Activated T-cell treated with anti-CD3 and anti-CD28 coated beads, Interleukin-2, amount 50 U/mL, for 72 hours (primary cell): ENCODE measurements at places on chromosomes 3 and 15. TPM values are rescaled to one million over a fixed set of nuclear protein-coding genes. Genes with fewer than 3 reads are reported as not detected.

- H3K36me3 ChIP-seq: no peaks in the 10 kb centered on the region
- no peak for DNase-seq
- H3K27me3 ChIP-seq: no peaks in the 10 kb centered on the region
- H3K27ac ChIP-seq: no peak overlapping the region
These were observed 40.5 kb downstream of the SLC12A6 start for GRCh38 chr15:34297059-34297458.

GRCh38 chr15:44010089-44010488 lies 183.3 kb downstream of the WDR76 start:
- DNase-seq: no peak
- peaks cover 26% of the 10 kb centered on the region for H3K27me3 ChIP-seq
- no peak overlapping the region for H3K27ac ChIP-seq
- H3K36me3 ChIP-seq: no peaks in the 10 kb centered on the region

DNA sequence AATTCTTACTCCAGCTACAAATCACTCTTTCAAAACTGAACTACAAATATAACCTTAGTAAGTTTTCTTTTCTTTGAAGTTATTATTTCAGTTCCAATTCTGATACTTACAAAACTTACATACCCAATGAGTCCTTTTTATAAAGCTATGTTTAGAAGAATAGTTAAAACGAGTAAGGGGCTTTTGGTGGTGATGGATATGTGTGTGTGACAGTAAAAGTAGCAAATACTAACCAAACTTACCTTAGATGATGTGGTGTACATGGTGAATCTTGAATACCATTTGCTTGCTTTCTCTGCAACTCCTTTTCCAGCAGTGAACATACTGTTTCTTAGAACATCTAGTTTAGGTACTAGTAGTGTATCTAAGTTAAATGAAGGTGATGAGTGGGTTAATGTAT lies 68.4 kb downstream of the SLC24A1 start:
- H3K27me3 ChIP-seq: no peaks in the 10 kb centered on the region
- H3K4me3 ChIP-seq: no peak overlapping the region
- H3K4me1 ChIP-seq: peaks cover 17% of the 10 kb centered on the region
- H3K27ac ChIP-seq: peak overlapping the region; percentile 31
- no peak for DNase-seq

DNA sequence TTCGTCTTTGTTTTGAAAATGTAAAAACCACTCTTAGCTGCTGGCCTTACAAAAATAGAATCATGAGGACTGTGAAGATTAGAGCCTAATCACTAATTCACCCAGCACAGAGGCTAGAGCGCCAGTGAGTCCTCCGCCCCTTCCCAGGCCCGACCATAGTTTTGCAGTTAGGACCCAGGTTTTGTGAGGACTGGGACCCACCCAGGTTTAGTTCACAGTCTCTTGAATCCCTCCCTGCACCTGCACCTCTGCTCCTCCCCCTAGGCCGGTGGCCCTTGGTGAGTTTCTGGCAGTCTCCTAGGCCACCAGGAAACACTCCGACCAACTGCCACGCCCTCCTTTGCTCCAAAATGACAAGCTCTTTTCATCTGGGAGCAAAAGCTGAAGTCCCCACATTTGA lies 136.0 kb upstream of the CCDC54 start:
- DNase-seq: peak; percentile 5
- H3K27me3 ChIP-seq: peaks cover 7% of the 10 kb centered on the region
- H3K27ac ChIP-seq: no peak overlapping the region
- H3K4me1 ChIP-seq: peaks cover 17% of the 10 kb centered on the region
- no peaks in the 10 kb centered on the region for H3K36me3 ChIP-seq
- peak overlapping the region; percentile 89 for H3K4me3 ChIP-seq

DNA sequence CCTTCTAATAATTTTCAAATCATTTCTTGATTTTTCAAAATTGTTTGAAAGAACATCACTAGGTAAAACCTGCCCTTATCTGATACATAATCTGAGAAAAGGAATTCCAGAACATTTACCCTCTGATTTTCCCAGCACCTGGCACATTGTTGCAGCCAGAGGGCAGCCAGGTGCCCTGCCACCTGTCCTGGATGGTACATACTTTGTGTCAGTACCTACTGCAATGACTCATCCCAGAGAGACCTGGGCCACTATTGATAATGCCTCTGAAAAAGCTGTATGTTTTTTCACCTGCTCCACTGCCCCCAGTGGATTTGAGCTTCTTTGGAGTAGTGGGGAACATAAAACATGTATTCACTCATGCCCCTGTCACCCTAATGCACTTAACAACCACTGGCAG lies 648.9 kb upstream of the GBE1 start:
- H3K4me3 ChIP-seq: no peak overlapping the region
- no peaks in the 10 kb centered on the region for H3K27me3 ChIP-seq
- H3K4me1 ChIP-seq: no peaks in the 10 kb centered on the region
- H3K27ac ChIP-seq: no peak overlapping the region
- DNase-seq: no peak

- H3K4me3 ChIP-seq: no peak overlapping the region
- H3K4me1 ChIP-seq: peaks cover 44% of the 10 kb centered on the region
- no peak overlapping the region for H3K27ac ChIP-seq
- DNase-seq: no peak
- H3K27me3 ChIP-seq: no peaks in the 10 kb centered on the region
These were observed 23.3 kb downstream of the LRRC2 start for GRCh38 chr3:46542801-46543201.

DNA sequence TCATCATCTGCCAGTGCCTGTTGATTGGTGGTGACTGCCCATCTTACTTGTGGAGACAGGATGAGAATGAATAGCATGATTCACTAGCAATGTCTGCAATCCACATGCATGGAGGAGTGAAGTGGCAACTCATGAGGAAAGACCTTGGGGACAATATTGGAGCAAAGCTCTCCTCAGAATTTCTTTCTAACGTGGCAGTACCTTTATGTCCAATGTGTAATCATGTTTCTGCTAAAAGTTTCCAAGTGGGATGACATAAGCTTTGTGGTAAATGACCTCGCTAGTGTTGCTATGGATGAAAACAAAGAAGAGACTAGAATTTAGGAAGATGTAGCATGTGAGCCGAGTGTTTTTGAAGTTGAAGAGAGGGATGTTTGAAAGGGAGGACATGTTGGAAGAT lies 117.8 kb downstream of the CPNE4 start:
- H3K27me3 ChIP-seq: no peaks in the 10 kb centered on the region
- H3K27ac ChIP-seq: no peak overlapping the region
- H3K36me3 ChIP-seq: no peaks in the 10 kb centered on the region
- H3K4me3 ChIP-seq: no peak overlapping the region
- DNase-seq: no peak
- H3K4me1 ChIP-seq: no peaks in the 10 kb centered on the region

DNA sequence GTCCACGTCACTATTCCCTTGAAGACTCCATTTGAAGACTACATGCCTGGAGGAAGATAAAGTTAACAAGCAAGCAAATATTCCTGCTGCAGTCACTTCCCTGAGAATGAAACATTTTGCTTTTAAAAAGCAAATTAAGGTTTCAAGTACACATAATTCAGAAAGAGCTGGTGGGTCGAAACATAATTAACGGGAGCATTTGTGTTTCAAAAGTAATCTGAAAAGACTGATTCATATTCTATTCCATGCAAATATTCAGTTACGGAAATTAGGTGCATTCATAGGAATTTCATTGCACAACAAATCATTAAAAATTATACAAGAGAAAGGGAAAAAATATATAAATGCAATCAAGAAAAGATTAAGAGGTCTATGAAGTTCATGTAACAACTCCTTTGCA lies 260.9 kb downstream of the NEK10 start:
- H3K27ac ChIP-seq: no peak overlapping the region
- no peaks in the 10 kb centered on the region for H3K27me3 ChIP-seq
- no peaks in the 10 kb centered on the region for H3K36me3 ChIP-seq
- DNase-seq: no peak

DNA sequence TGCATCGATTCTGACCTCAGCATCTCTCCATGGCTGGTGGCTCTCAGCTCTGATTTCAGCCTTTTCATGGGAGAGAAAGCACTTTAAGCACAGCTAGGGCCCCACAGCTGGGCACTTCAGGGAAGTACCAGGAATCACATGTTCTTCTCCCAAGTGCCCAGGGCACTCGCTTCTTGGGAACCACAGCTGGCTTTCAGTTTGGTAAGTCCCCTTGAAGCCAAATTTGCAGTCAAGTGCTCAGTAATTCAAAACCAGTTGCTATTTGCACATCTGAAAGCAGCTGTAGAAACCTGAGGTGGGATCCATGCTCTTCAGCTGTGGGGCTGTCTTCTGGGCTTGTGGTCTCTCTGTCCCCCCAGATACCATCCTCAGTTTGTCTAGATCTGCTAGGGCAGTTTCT lies 12.8 kb downstream of the GABRA5 start:
- H3K36me3 ChIP-seq: no peaks in the 10 kb centered on the region
- H3K27ac ChIP-seq: no peak overlapping the region
- no peak overlapping the region for H3K4me3 ChIP-seq
- DNase-seq: no peak
- H3K27me3 ChIP-seq: no peaks in the 10 kb centered on the region

- no peaks in the 10 kb centered on the region for H3K27me3 ChIP-seq
- H3K27ac ChIP-seq: no peak overlapping the region
- H3K36me3 ChIP-seq: peaks cover 4% of the 10 kb centered on the region
- no peak for DNase-seq
These were observed 64.3 kb upstream of the MELTF start for GRCh38 chr3:197093871-197094270.

- H3K4me1 ChIP-seq: no peaks in the 10 kb centered on the region
- no peaks in the 10 kb centered on the region for H3K27me3 ChIP-seq
- no peak for DNase-seq
- H3K4me3 ChIP-seq: no peak overlapping the region
These were observed 256.3 kb downstream of the LRTM1 start for GRCh38 chr3:54671511-54671910.

- DNase-seq: no peak
- H3K27ac ChIP-seq: no peak overlapping the region
- H3K36me3 ChIP-seq: peaks cover 6% of the 10 kb centered on the region
- H3K4me3 ChIP-seq: no peak overlapping the region
These were observed 28.1 kb downstream of the ABHD2 start for GRCh38 chr15:89116404-89116803.

GRCh38 chr3:52574056-52574965 lies 37.9 kb downstream of the UQCC5 start:
- no peak for DNase-seq
- H3K27me3 ChIP-seq: no peaks in the 10 kb centered on the region
- H3K4me3 ChIP-seq: no peak overlapping the region
- H3K36me3 ChIP-seq: peaks cover 12% of the 10 kb centered on the region
- no peaks in the 10 kb centered on the region for H3K4me1 ChIP-seq

GRCh38 chr3:68458581-68458980 lies 473.8 kb downstream of the TAFA4 start:
- no peaks in the 10 kb centered on the region for H3K27me3 ChIP-seq
- no peaks in the 10 kb centered on the region for H3K4me1 ChIP-seq
- no peak overlapping the region for H3K4me3 ChIP-seq
- peaks cover 2% of the 10 kb centered on the region for H3K36me3 ChIP-seq
- no peak overlapping the region for H3K27ac ChIP-seq

DNA sequence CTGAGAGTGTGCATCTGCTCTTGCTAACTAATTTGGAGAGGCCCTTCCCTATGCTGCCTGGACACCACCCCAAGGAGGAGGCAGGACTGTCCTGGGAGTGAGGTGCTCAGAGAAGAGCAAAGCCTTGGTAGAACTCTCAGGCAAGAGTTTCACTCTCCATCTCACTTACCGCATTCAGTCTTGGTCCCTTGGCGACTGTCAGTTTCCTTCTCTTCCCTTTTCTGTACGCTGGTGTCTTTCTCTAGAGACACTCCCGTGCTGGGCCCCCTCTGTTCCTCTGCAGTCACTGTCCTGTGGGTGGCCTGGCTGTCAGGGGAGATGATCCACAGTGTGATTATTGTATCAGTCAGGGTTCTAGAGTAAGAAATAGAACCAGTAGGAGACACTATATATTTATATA lies 44.0 kb downstream of the IDH2 start:
- peak overlapping the region; percentile 98 for H3K27ac ChIP-seq
- peaks cover 68% of the 10 kb centered on the region for H3K4me1 ChIP-seq
- no peaks in the 10 kb centered on the region for H3K27me3 ChIP-seq
- no peak for DNase-seq
- no peaks in the 10 kb centered on the region for H3K36me3 ChIP-seq
- H3K4me3 ChIP-seq: peak overlapping the region; percentile 33

DNA sequence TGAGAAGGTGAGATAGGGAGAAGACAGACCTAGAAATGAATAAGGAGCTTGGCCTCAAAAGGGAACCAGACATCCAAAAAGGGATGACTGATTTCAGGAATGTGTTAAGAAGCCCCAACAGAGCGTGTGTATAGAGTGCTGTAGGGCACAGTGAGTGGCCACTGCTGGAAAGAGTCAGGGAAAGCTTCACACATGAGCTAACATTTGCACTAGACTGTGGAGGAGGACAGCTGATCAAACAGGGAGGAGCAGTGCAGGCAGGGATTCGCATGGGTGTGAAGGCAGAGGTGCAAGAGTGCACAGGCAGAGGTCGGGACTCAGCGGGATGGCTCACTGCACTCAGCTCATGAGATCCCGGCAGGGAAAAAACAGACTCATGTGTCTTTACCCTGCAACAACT lies 61.8 kb downstream of the NPTN start:
- peaks cover 11% of the 10 kb centered on the region for H3K36me3 ChIP-seq
- H3K4me3 ChIP-seq: peak overlapping the region; percentile 10
- DNase-seq: no peak
- peak overlapping the region; percentile 31 for H3K27ac ChIP-seq

RHOV gene
- 0.14 TPM for total RNA-seq

HRG gene
- not detected for total RNA-seq

PP2D1 gene
- not detected for total RNA-seq

PLA2G4B gene
- total RNA-seq: 4.4 TPM

ECE2 gene
- total RNA-seq: not detected

CSPG5 gene
- total RNA-seq: 0.48 TPM

SLC12A1 gene
- total RNA-seq: not detected

METTL6 gene
- total RNA-seq: 29.6 TPM

C3orf20 gene
- total RNA-seq: 1.1 TPM
